Fibroblast of the conjunctiva (primary cell): ENCODE measurements at places on chromosomes 2 and 18.

DNA sequence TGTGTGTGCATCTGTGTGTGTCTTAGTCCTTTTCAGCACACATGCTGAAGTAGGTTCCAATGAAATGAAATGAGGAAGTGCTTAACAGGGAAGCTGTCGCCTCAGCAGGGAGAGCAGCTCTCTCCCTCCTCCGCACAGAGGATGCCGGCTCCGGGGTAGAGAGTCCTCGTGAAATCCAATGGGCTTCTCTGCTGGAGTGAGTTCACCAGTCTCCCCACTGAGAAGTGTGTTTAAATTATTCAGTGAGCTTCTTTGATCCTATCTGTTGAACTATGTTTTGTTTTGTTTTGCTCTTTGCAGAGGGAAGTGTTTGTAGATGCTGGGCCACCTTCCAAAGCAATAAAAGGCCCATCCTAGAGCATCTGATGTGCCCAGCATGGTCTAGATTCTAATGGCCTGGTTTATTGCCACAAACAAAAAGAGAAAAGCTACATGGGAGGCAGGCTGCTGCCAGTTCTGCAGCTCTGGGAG is 6.7 kb downstream of the PPP1R7 start:
- DNase-seq = no peak

- DNase-seq = no peak
Observed at GRCh38 chr2:219218217-219218731, 484 bp downstream of the ABCB6 start.

- DNase-seq = no peak
Observed at GRCh38 chr2:23516520-23517256, 131.7 kb downstream of the KLHL29 start.

GRCh38 chr2:54209379-54209778 is 46.6 kb downstream of the TSPYL6 start:
- no peak for DNase-seq

DNA sequence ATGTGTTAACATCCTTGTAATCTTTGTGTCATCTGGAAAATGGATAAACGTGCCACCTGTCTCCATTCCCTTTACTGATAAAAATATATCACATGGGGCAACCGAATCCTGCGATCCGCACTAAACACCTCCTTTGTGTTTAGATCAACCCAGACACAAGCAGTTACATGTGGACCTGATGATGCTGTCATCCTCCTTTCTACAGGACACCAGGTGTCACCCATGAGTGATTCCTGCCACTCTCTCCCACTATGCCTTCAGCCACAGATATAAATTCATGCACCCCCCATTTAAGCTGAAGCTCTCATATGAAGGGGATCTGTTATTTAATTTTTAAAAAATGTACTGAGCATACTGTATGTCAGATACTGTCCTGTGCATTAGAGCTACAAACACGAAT is 81.3 kb downstream of the VIT start:
- DNase-seq = no peak

DNA sequence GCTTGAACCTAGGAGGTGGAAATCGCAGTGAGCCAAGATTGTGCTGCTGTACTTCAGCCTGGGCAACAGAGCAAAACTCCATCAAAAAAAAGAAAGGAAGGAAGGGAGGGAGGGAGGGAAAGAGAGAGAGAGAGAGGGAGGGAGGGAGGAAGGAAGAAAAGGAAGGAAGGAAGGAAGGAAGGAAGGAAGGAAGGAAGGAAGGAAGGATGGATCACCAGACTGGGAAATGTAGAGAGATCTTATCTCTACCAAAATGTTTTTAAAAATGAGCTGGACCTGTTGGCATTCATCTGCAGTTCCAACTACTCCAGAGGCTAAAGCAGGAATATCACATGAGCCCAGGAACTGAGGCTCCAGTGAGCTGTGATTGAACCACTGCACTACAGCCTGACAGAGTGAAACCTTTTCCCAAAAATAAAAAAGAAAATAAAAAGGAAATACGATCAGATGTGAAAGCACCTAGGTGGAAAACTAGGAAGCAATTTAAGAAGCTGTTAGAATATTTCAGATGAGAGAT is 239.4 kb downstream of the CDH7 start:
- DNase-seq = no peak

GRCh38 chr2:78681386-78681785 is 344.1 kb upstream of the REG3G start:
- no peak for DNase-seq
